ENCODE measurements at places on chromosomes 6 and 20. TPM values are rescaled to one million over a fixed set of nuclear protein-coding genes. Genes with fewer than 3 reads are reported as not detected.

DNA sequence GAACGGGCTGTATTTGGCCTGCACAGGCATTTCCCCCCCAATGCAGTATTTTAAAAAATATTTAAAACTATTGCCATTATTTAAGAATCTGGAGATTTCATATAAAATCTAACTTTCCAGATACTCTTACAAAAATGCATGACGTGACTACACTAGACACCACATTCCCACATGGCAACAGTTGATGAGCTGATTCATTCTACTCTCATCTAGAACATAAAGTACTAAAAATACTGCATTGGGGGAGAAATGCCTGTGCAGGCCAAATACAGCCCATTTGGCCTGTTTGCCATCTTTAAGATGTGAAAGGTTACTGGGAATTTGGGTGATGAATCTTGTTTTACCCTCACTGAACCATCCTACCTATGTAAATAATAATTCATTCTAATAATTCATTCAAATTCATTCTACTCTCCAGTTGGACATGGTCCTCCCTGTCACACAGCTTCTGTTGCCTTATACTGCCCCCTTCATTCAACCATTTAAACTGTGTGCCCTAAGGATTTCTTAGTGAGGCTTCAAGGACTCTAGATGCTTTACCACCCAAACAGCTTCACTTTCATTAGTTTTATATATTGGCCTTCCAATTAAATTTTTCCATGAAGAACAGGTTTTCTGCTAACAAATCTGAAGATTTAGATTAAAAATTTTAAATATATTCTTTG, 6.9 kb upstream of the ZSCAN16 start:
- H3K27me3 ChIP-seq = no peaks in the 10 kb centered on the region
- H3K4me3 ChIP-seq = no peak overlapping the region
- DNase-seq = no peak

GRCh38 chr20:32358883-32359632, 927 bp downstream of the ASXL1 start:
- DNase-seq = peak; percentile 69
- no peaks in the 10 kb centered on the region for H3K36me3 ChIP-seq
- peak overlapping the region; percentile 94 for H3K27ac ChIP-seq
- H3K4me3 ChIP-seq = peak overlapping the region; percentile 82
- H3K4me1 ChIP-seq = peaks cover 47% of the 10 kb centered on the region

DNA sequence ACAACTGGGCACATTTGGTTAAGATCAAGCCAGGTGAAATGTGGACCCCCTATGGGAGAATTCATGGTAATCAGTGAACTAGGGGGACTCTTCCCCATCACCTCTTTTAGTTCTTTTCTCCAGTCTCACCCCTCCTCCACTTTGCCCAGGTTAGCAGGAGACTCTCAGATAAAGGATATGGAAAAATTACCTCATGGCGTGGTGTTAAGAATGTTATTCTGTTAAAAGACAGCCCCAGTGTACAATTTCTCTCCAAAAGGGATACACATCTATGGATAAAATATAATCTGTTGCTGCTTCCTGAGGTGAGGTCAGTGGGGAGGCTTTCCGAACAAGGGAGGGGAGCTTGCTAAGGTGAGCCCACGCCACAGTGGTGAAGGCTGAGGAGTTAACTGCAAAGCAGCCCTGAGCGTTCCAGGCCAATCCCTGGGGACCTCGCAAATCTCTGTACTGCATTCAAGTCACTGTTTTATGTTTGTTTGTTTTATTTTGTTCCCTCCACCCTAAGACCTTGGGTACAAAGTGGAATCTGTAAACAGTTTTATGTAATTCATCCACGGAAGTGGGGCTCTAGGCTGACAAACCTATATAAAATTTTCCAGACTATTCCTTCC, 52.0 kb downstream of the ADGRF1 start:
- no peaks in the 10 kb centered on the region for H3K27me3 ChIP-seq
- no peak for DNase-seq
- no peak overlapping the region for H3K4me3 ChIP-seq
- peaks cover 10% of the 10 kb centered on the region for H3K4me1 ChIP-seq
- H3K36me3 ChIP-seq = no peaks in the 10 kb centered on the region

- H3K36me3 ChIP-seq = no peaks in the 10 kb centered on the region
- H3K4me3 ChIP-seq = no peak overlapping the region
- H3K27ac ChIP-seq = no peak overlapping the region
- H3K27me3 ChIP-seq = no peaks in the 10 kb centered on the region
- DNase-seq = no peak
Observed at GRCh38 chr6:162203287-162203686, 524.3 kb downstream of the PRKN start.

- H3K4me3 ChIP-seq = peak overlapping the region; percentile 40
- peaks cover 99% of the 10 kb centered on the region for H3K27me3 ChIP-seq
- DNase-seq = peak; percentile 84
- H3K36me3 ChIP-seq = no peaks in the 10 kb centered on the region
Observed at GRCh38 chr20:38730989-38731737, 6.9 kb downstream of the SLC32A1 start.

GRCh38 chr6:105898286-105898685, 187.8 kb upstream of the PRDM1 start:
- peaks cover 5% of the 10 kb centered on the region for H3K4me1 ChIP-seq
- H3K27me3 ChIP-seq = peaks cover 6% of the 10 kb centered on the region

GRCh38 chr6:4378319-4378996, 243.1 kb upstream of the ECI2 start:
- no peak overlapping the region for H3K27ac ChIP-seq
- no peaks in the 10 kb centered on the region for H3K27me3 ChIP-seq
- no peak for DNase-seq
- H3K36me3 ChIP-seq = peaks cover 5% of the 10 kb centered on the region
- peaks cover 3% of the 10 kb centered on the region for H3K4me1 ChIP-seq
- H3K4me3 ChIP-seq = no peak overlapping the region

- peaks cover 1% of the 10 kb centered on the region for H3K36me3 ChIP-seq
- H3K27me3 ChIP-seq = peaks cover 1% of the 10 kb centered on the region
- no peak overlapping the region for H3K4me3 ChIP-seq
- no peak overlapping the region for H3K27ac ChIP-seq
- no peak for DNase-seq
Observed at GRCh38 chr6:99345164-99345563, 4.3 kb downstream of the FAXC start.

DNA sequence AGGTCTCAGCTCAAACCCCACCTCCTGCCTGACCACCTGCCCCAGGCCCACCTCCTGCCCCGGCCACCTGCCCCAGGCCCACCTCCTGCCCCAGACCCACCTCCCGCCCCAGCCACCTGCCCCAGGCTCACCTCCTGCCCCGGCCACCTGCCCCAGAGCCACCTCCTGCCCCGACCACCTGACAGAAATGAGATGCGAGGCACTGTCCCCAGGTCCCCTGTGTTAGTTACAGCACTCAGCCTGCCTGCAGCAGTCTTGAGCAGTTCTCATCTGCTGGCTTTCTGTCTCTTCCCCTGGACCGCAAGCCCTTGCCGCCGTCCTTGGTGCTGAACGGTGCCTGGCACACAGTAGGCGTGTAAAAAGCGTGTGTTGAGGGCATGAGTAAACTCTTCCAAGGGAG, 79.5 kb downstream of the CDH4 start:
- peaks cover 46% of the 10 kb centered on the region for H3K27me3 ChIP-seq
- no peak overlapping the region for H3K27ac ChIP-seq
- no peak overlapping the region for H3K4me3 ChIP-seq
- DNase-seq = peak; percentile 55
- no peaks in the 10 kb centered on the region for H3K36me3 ChIP-seq

GRCh38 chr6:77123527-77123926, 339.8 kb downstream of the HTR1B start:
- DNase-seq = no peak
- peaks cover 5% of the 10 kb centered on the region for H3K4me1 ChIP-seq
- H3K36me3 ChIP-seq = peaks cover 5% of the 10 kb centered on the region
- H3K4me3 ChIP-seq = no peak overlapping the region
- H3K27me3 ChIP-seq = no peaks in the 10 kb centered on the region
- no peak overlapping the region for H3K27ac ChIP-seq

DNA sequence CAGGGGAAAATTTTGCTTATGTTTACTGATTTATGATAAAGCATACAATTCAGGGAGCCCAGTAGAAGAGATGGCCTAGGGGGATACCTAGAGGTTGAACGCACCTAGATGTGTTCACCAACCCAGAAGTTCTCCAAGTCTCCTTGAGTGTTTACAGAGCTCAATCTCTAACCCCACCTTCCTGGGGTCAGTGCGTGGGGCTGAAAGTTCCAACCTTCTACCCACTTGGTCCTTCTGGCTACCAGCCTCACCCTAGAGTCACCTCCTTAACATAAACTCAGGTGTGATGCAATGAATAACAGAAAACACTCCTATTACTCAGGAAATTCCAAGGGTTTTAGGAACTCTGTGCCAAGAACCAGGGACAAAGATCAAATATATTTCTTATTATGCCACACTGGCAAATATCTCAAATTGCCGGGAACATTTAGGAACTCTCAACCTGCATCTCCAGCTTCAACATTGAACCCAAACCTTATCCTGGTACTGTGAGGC, 26.4 kb downstream of the AFG1L start:
- no peak overlapping the region for H3K27ac ChIP-seq
- H3K4me3 ChIP-seq = no peak overlapping the region
- H3K36me3 ChIP-seq = peaks cover 7% of the 10 kb centered on the region
- H3K27me3 ChIP-seq = no peaks in the 10 kb centered on the region

GRCh38 chr6:106539936-106540335, 89.4 kb downstream of the RTN4IP1 start:
- H3K27ac ChIP-seq = peak overlapping the region; percentile 9
- H3K4me1 ChIP-seq = peaks cover 23% of the 10 kb centered on the region
- no peak overlapping the region for H3K4me3 ChIP-seq
- no peak for DNase-seq
- peaks cover 2% of the 10 kb centered on the region for H3K27me3 ChIP-seq

- DNase-seq = no peak
- H3K4me3 ChIP-seq = no peak overlapping the region
- H3K27me3 ChIP-seq = no peaks in the 10 kb centered on the region
Observed at GRCh38 chr6:34374069-34374468, 18.4 kb downstream of the NUDT3 start.

- H3K27ac ChIP-seq = peak overlapping the region; percentile 23
- no peak for DNase-seq
- no peaks in the 10 kb centered on the region for H3K36me3 ChIP-seq
- peaks cover 41% of the 10 kb centered on the region for H3K4me1 ChIP-seq
- H3K4me3 ChIP-seq = no peak overlapping the region
Observed at GRCh38 chr6:87903323-87903722, 144.3 kb upstream of the SPACA1 start.

DNA sequence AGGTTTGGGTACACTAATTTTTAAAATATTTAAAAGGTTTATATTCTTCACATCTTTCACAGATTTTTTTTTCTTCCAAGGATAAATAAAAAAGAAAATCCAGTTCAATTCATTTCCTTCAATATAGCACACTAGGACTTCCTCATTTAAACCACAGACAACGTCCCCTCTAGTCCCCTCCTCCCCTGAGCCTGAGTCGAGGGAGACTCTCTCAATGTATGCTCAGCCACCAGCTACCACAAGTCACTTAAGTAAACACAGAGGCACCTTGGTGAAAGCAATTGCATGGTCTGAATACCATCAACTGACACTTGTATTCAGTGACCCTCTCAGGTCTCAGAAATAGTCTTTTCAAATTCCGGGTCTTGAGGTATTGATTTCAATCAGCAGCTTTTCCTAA, 88.6 kb downstream of the SIM1 start:
- H3K27ac ChIP-seq = no peak overlapping the region
- DNase-seq = no peak
- H3K4me3 ChIP-seq = no peak overlapping the region
- H3K4me1 ChIP-seq = no peaks in the 10 kb centered on the region

DNA sequence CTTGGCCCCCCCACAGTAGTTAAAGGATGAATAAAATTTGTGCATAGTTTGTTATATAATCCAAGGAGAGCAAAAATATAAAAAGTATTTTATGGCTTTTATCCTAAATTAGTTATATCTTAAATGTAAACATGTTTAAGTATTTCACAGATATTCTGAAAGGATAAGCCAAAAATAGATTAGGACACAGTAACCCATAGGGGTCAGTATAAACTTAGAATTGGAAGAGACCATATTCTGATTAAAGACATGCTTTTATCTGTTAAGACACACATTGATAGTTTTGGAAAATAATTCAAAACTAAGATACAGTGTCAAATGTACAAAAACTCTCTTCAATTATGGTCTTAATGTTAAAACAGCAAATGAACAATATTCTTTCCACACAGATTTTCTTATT, 4.5 kb upstream of the SERINC1 start:
- peaks cover 3% of the 10 kb centered on the region for H3K4me1 ChIP-seq
- no peak overlapping the region for H3K27ac ChIP-seq
- H3K4me3 ChIP-seq = no peak overlapping the region
- H3K36me3 ChIP-seq = no peaks in the 10 kb centered on the region
- no peaks in the 10 kb centered on the region for H3K27me3 ChIP-seq

DNA sequence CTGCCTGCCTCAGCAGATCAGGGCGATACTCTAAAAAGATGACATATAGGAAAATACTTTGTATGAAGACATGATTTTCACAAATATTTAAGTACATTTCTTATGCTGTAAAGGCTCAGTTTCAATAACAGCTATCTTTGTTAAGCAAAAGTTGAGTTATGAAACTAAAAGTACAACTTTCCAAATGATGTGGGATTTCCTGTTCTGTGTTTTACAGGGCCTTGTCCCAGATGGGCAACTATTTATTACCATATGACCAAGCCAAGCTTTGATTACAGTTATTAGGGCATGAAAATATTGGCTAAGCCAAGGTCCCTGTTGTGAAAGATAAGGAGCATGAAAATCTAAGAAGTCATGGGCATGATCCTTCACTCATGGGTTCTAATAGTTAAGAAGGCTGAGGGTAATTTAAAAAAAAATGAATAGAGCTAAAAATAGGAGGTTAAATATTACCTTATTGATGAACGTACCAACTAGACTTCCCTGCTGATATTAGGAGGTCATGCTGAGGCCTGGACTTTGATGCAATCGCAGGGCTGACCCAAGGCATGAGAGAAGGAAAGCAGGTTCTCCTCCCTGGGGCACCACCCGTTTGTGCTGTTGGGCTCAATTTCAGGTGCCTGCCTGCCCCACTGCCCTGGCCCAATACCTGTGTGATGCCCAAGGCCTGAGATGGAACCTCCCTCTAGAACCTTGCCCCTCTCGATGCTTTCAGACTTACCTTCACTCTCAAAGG, 294.4 kb upstream of the PRDM1 start:
- H3K36me3 ChIP-seq = no peaks in the 10 kb centered on the region
- H3K27ac ChIP-seq = no peak overlapping the region
- no peak overlapping the region for H3K4me3 ChIP-seq
- peaks cover 2% of the 10 kb centered on the region for H3K4me1 ChIP-seq

DNA sequence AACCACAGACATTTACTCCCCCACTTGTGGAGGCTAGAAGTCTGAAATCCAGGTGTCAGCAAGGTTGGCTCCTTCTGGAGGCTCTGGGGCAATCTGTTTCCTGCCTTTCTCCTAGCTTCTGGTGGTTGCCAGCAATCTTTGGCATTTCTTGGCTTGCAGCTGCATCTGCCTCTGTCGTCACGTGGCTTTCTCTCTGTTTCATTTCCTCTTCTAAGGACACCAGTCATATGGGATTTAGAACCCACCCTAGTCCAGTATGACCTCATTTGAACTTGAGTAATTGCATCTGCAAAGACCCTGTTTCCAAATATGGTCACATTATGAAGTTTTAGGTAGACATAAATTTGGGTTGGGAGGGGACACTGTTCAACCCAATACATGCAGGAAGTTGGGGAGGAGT, 56.2 kb upstream of the EPB41L1 start:
- no peak overlapping the region for H3K27ac ChIP-seq
- peaks cover 3% of the 10 kb centered on the region for H3K27me3 ChIP-seq
- peaks cover 25% of the 10 kb centered on the region for H3K4me1 ChIP-seq
- H3K36me3 ChIP-seq = no peaks in the 10 kb centered on the region
- no peak overlapping the region for H3K4me3 ChIP-seq
- DNase-seq = no peak

VNN1 gene
- total RNA-seq = not detected

AURKA gene
- total RNA-seq = 14.7 TPM

SLC35F1 gene
- 0.64 TPM for total RNA-seq

UBE2C gene
- total RNA-seq = 48.1 TPM

ZBP1 gene
- not detected for total RNA-seq

JPH2 gene
- 4.2 TPM for total RNA-seq

EEF1A2 gene
- total RNA-seq = 15.6 TPM

PROKR2 gene
- total RNA-seq = 2.3 TPM

TMEM244 gene
- total RNA-seq = not detected

FILIP1 gene
- 11.3 TPM for total RNA-seq

Measured in mesothelial cell of epicardium (in vitro differentiated cells).